ENCODE measurements at places on chromosomes 4 and X.

GRCh38 chr4:184151988-184152485, 65.6 kb downstream of the ENPP6 start:
- no peak for DNase-seq

- DNase-seq, result no peak
Observed at GRCh38 chr4:66921433-66921832, 623.9 kb downstream of the CENPC start.

DNA sequence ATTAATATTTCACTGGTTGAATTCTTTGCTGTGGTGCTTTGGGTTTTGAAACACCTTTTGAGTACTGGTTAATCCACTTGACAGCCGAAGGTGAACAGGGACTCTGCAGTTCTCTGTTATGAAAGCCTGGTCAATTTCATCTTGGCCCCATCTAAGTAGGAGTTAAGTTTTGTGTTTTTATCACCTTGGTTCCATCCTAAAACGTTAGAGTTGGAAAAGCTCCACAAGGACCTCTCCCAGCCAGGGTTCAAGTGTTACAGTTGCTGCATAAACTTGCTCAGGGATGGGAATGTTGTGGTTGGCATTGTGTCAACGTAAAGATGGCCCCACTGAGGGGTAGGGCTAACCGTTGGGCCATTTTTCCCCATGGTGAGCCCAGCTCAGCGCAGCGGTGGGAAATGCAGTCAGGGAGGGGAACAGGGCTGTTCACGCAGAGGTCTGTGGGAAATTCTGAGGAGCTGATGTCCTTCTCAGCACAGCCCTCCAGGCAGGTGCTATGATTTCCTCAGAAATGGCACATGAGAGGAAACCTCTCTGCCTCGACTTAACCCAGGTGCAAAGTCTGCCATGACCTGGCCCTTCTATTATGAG, 188.7 kb downstream of the STIM2 start:
- DNase-seq, result no peak

DNA sequence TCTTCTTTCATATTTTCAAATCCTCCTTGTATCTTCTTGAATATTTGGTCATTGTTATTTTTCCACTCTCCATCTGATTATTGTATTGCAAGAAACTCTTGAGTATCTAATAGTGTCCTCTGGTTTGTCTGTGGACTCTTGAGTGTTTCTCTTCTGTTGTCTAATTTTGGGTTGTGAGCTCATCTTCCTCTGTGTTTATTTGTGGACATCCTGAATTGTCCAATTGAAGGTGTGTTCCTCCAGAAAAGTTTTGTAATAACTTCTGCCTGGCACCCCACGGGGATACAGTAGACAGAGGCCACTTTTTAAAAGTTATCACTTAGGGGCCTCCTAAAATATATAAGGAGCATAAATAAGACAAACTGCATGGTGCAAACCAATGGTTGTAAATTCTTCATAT, 3.1 kb upstream of the CC2D2A start:
- DNase-seq, result no peak

GRCh38 chr4:94442251-94442650, 9.5 kb upstream of the PDLIM5 start:
- no peak for DNase-seq

- no peak for DNase-seq
Observed at GRCh38 chrX:46712764-46713163, 46.2 kb downstream of the SLC9A7 start.

GRCh38 chr4:182194091-182194824, 48.9 kb upstream of the TENM3 start:
- DNase-seq, result no peak

DNA sequence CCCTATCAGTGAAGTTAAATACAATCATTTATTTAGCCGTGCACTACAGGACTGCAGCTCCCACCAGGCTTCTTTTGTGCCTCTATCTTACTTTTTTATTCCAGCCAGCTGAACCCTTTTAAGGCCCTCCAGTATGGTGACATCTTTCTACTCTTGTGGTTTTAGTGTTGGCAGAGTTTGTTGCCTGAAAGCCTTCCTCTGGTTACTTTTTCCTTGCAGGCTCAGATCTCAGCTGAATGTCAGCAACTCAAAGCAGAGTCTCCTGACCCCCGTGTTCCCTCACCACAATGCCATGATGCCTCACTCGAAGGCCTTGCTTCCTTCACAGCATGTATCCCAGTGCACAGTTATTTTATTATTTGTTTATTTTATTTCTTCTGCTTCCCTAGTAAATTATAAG, 818.9 kb upstream of the LCORL start:
- no peak for DNase-seq

GRCh38 chrX:68490644-68491043, 8.2 kb upstream of the YIPF6 start:
- no peak for DNase-seq

GRCh38 chrX:66915893-66916292, 277.0 kb upstream of the EDA2R start:
- DNase-seq, result no peak

DNA sequence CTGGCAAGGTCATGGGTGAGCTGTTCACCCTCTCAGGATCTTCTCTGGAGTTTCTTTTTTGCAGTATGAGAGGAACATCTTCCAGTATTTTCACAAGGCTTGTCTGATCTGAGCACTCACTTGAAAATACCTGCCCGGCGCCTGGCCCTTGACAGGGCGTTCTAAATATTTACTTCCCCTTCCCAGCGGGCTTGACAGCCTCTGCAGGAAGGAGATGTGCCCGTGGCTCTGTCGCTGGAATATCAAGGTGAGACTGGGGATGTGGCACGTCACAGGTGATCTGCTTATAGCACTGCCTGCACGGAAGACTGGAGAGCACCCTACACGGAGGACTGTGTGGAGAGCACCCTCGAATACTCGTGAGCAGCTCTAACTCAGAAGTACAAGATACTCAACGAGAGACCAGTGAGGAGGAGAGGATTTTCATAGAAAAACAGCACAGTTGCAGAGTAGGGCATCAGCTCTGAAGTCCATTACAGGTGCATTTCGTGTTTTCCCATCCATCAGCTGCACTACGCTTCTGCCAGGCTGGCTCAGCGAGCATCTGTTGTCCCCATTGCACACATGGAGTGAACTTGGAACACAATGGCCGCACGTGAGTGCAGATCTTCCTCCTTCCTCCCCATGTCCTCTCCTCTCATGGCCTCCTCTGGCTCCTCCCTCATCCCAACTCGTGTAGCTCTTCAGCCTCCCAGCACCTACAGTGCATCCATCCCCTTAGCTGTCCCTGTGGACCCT, 32.1 kb downstream of the ZBTB49 start:
- no peak for DNase-seq

DNA sequence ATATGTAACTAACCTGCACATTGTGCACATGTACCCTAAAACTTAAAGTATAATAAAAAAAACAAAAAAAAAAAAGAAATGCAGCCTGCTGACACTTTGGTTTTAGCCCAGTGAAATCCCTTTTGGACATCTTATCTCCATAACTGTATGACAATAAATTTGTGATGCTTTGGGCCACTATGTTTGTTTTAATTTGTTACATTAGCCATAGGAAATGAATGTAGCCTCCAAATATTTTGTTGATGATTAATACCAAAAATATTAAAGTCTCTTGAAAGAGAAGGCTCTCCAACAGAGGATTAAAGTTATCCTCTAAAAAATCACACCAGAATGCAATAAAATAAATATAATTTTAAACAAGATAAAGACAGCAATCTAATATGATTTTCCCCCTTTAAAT, 852.7 kb upstream of the SLIT2 start:
- DNase-seq, result no peak

GRCh38 chr4:69210911-69211310, 3.6 kb downstream of the UGT2B11 start:
- DNase-seq, result no peak

DNA sequence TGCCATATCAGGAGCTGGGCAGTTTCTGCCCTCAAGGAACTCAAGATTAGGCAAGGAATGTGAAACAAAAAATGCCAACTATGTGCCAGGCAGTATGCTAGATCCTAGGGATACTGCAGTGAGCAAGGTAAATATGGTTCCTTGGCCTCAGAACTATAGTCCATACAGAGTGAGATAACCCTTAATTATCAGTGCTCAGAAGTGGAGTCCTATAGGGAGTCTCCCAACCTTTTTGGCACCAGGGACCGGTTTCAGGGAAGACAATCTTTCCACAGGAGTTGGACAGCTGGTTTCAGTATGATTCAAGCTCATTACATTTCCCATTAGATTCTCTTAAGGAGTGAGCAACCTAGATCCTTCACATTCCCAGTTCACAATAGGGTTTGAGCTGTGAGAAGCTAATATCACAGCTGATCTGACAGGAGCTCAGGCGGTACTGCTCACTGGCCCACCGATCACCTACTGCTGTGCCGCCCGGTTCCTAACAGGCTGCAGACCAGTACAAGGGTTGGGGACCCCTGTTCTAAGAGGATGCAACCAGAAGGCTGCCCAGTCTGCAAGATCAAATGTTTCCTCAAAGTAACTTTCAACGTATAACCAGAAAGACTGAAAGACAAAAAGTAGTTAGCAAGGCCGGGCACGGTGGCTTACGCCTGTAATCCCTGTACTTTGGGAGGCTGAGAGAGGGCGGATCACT, 1.7 kb upstream of the SRP72 start:
- no peak for DNase-seq

GRCh38 chr4:18390655-18391353, 369.2 kb upstream of the LCORL start:
- no peak for DNase-seq

- DNase-seq, result no peak
Observed at GRCh38 chr4:148692242-148692641, 250.0 kb upstream of the NR3C2 start.

DNA sequence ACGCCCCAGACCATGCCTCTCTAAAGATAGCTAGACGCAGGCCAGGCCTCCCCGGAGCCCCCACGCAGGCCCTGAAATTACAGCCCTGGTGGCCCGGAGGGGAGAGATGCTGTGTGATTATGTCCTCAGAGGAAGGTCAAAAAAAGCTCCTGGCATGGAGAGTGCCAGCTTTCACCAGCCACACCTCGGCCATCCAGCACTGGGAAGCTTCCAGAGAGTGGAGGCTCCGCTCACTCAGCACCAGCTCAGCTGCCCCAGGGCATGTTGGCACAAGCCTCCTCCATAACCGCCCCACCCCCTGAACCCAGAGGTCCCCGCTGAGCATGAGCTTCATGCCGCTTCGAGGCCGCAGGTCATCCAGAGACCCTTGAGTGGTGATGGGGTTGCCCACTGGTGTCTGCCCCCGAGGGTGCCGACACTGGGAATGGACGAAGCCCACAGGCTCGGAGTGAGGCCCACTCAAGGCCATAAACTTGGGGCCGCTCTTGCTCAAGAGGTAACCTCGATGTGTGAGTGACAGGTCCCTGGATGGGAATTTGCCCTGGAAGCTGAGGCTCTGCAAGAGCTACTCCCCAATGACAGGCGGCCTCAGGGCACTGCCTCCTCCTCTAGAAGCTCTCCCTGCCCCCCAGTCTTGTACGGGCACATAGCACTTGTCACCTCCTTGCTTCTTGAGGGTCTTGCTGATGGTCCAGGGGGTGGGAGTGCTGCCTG, 4.4 kb upstream of the BGN start:
- no peak for DNase-seq

DNA sequence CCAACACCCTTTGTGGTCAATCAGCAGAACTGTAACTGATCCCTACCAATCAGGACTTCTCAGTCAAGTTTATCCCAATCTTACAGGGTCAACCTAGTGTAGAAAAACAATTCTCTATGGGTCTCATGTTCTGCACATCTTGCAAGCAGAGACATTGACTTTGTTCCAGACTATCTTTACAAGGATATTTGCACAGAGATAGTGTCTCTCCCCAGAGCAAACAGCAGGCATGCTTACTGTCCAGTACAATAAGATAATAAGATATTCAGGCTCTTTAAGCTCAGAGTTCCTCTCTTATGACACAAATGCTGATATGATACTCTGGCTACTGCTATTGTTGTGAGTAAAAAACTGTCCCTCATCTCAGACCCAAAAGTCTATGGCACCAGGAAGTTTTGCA, 53.2 kb downstream of the ACSL4 start:
- no peak for DNase-seq

- DNase-seq, result no peak
Observed at GRCh38 chrX:107485013-107485412, 35.6 kb downstream of the FRMPD3 start.

- DNase-seq, result no peak
Observed at GRCh38 chr4:153929675-153930074, 140.8 kb upstream of the SFRP2 start.

DNA sequence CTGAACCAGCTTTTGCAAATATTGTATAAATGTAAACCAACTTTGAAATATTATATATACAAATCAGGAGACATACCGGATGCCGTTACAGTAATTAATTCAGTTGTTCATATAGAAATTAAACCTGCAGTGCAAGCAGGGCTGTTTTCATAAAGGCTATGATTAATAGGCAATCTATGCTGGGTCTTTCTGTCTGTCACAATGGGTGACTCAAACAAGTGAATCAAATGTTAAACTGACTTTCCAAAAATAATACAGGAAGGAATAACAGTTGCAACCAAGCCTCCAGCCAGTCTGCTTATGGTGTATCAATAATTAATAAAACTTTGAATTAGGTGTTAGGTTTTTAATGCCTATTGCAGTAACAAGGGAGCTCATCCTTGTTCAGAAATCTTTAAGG, 43.9 kb downstream of the GABRB1 start:
- DNase-seq, result no peak

- no peak for DNase-seq
Observed at GRCh38 chrX:117511379-117511778, 605.2 kb downstream of the KLHL13 start.

- no peak for DNase-seq
Observed at GRCh38 chrX:101774340-101774739, 114.7 kb upstream of the ARMCX2 start.

DNA sequence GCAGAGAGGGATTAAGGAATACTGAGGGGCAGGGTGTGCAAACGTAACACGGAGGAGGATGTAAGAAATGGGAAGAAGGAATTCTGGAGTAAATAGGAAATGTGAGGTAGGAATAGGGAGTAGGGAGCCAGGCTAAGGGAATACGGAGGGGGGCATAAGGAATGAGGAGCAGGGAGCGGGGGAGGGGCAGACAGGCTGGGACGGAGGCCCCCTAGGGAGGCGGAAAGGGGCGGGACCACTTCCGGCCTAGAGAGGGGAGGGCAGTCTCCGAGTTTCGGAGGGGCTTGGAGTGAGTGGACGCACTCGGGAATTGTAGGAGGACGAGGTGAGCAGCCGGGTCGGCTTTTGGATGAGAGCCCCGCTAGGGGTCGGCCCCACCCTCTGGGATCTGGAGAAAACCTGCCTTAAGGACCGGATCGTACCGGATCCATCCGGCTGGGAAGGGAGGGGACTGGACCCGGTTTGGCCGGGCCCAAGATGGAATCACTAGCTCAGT, 612 bp downstream of the MAGED2 start:
- peak; percentile 8 for DNase-seq

- DNase-seq, result no peak
Observed at GRCh38 chrX:154098551-154098950, 1.0 kb upstream of the MECP2 start.

- DNase-seq, result no peak
Observed at GRCh38 chr4:43452948-43453347, 560.4 kb downstream of the GRXCR1 start.

All from activated CD4-positive, alpha-beta T cell treated with anti-CD3 and anti-CD28 coated beads, Interleukin-2, amount 50 U/mL, for 24 hours (primary cell).